Common myeloid progenitor, CD34-positive (primary cell): ENCODE measurements at places on chromosomes 11 and 22.

- DNase-seq = no peak
Observed at GRCh38 chr11:65658174-65659021, 4.3 kb downstream of the RELA start.

- no peak for DNase-seq
Observed at GRCh38 chr11:68090287-68090686, 30.9 kb downstream of the CHKA start.

DNA sequence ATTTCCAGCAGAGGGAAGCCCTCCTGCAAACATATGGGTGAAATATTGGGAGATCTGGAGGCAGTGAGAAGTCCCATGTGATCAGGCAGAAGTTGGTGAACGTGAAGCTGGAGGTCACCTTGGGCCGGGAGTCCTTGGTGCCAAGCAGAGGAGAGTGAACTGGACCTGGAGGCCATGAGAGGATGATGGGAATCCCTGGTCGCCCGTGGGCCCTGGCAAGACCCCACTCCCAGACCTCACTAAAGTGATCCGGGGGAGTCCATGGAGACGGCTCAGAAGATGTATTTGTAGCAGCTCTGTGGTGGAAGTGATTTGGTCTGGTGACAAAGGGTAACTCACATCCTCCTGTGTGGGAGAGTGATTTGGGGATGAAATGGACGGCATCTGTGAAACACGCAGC is 71.0 kb downstream of the ARHGAP8 start:
- DNase-seq = no peak

DNA sequence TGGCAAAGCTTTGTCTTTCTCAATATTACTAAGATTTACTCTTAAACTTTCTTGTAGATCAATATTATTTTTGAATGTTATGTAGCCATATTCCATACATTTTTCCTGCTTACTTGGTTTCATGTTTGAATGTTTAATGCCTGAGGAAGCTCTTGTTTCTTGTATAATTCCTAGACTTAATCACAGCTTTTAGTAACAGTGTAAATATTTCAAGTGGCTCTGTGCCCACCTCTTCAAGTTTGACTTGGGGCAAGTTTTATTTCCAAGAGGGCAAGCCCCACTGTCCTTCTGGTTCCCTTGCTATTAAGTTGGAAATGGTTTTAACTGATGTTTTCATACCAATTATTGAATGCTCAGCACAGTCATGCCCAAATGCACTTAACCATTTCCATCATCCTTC is 1004.1 kb downstream of the OPCML start:
- DNase-seq = no peak

DNA sequence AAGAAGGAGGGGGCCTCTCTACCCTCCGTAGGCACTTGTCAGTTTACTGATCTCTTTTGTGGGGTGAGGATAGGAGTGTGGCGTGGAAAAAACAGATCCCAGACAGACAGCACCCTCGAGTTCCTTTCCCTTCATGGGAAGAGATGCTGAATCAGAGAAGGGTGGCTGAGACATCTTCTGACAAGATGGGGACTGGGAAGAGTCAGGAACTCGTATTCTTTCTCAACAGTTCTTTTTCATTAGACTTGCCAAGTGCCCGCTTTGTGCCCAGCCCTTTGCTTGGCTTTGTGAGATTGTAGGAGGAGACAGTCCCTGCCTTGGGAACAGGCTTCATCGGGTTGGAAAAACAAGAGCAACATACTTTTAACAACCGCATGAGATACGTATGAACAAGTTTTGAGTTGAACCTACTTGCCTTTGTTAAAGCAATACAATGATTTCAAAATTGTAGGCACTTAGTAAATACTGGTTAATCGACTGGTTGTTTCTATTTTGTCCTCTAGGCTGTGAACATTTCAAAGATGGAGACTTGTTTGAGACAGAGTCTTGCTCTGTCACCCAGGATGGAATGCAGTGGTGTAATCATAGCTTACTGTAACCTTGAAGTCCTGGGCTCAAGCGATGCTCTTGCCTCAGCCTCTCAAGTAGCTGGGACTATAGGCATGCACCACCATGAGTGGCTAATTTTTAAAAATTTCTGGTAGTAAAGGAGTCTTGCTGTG is 1.1 kb downstream of the RRM1 start:
- peak; percentile 18 for DNase-seq

DNA sequence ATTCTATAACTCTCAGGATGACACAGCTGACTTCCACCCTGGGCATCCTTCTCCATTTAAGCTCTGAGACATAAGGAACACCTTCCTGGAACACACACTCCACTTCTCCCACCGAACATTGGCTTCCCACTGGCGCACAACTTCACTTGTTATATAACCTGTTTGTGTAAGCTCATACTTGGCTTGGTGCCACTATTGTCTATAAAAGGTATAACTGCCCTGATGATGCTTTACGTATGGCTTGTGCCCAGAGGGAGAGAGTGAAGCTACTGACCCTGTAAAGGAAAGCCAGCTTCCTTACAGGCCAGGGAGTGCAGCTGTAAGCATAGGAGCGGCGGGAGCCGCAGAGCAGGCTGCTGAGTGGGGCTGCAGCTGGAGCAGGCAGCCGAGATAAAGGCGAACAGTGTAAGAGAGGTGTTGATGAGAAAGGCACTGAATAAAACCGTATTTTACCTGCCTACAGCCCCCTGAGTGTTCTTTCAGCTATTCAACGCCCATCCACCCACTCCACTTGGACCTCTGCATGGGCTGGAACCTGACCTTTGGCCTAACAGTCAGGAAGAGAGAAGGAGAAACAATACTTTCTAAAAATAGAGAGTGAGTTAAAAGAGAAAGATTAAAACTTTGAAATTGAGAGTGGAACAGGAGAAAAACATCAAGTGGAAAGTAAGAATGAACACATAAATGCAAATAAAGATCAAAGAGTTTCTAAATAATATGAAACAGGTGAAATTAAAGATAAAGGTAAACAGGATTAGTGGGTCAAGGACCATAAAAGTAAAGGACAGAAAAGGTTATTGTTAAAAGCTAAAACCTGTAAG is 252.1 kb upstream of the ARHGAP42 start:
- DNase-seq = no peak

- DNase-seq = no peak
Observed at GRCh38 chr11:64283092-64283491, 1.4 kb downstream of the BAD start.

DNA sequence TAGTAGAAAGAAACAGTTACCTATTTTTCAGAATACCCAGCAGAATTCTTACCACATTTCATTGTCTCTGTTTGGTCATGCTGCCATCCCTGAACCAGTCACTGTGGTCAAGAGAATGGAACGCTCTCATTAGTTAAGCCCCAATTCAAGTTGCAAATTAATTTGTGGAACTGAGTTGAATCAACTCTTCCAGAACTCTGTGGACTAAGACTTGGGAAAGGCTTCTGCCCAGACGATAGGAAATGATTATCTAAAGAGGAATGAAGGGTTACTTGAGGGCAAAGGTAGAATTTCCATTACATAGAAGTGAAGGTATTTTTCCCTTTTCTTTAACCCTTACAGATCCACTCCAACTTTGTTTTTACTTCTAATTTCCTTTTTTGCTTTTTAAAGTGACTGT is 286.4 kb downstream of the DYNC2H1 start:
- no peak for DNase-seq

- no peak for DNase-seq
Observed at GRCh38 chr11:95284057-95285052, 53.4 kb upstream of the SESN3 start.

DNA sequence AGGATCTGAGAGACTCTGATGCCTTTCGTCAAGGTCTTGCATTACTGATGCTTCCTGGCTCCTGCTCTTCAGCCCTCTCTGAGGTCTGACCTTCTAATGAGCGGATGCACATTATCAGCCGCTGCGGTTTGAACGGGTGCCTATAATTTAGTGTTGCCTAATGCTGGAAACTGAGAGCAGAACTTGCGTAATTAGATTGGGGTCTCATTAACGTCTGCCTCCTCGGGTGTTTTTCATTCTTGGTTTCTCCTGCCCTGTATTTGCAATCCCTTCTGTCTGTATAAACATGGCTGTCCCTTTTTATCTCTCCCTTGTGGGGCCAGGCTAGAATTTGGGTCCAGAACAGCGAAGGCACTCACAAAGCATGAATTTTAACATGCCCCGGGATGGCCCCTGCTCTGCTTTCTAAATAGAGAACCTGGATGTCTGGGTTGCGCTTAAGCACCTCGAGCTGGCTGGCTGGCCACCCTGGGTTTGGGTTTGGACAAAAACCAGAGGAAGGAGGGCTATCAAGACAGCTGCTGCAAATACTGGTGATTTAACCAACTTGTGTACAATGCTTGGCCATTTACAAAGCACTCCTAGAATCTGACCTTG is 118.6 kb downstream of the TIMP3 start:
- peak; percentile 18 for DNase-seq

- no peak for DNase-seq
Observed at GRCh38 chr11:34327804-34328631, 29.8 kb downstream of the ABTB2 start.

DNA sequence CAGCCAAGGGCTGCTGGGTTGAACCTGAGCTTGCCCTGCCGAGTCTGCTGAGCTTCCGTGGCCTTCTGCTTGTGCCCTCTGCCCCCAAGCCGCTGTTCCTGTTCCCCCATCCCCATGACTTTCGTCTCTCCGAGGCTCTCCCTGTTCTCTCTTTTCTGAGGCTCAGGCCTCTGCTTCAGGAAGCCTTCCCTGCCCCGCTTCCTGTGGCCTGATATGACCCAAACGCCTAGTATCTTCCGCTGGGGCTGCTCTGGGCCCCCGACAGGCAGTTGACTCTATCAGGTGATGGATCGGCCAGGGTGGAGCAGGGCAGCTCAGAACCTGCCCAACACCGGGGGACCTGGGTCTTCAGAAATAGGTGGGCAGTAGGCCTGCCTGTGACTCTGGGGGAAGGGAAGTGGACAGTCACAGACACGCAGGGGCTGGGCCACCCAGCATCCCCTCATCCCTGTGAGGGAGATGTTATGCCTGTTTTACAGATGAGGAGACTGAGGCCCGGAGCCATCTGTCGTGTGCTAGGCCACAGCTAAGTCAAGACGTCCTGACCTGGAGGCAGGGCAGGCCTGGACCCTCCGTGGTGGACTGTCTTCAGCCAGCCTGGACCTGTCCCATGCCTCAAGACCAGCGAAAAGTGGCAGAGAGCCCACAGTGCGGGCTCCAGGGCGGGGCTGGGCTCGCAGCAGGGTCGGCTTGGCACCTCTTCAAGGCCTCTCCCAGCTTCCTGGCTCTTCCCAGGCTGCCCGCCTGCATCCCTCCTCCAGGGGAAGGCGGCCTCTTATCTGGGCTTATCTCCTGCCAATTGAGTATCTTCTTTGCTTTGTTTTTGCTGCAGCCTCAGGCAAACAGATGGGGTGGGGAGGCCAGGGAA is 16.2 kb downstream of the BAD start:
- no peak for DNase-seq

GRCh38 chr11:35962369-35963138 is 18.7 kb downstream of the LDLRAD3 start:
- DNase-seq = no peak
